Adrenal gland (tissue), 19 donors: ENCODE measurements at places on chromosomes 3 and 15.

DNA sequence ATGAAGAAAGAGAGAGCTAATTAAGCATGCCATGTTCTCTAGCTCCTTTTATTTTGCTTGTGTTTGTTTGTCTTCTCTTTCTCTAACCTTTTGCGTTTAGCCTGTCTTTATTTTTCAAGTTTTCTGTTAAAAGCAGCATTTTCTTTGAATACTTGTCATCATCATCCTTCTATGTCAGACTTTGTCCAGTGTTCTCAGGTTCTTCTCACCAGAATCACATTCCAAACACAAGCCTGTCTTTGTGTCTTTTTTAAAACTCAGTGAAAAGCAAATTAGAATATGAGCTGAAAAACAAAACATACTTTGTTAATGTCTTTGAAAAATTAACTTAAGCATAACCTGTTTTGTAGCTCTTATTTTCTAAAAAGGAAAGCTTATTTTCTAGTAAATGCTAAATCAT is 62.4 kb downstream of the LEKR1 start:
- no peak for DNase-seq
- no peaks in the 10 kb centered on the region for H3K27me3 ChIP-seq
- no peaks in the 10 kb centered on the region for H3K4me1 ChIP-seq
- no peak overlapping the region for H3K4me3 ChIP-seq
- H3K36me3 ChIP-seq, result no peaks in the 10 kb centered on the region

GRCh38 chr3:66395635-66396034 is 105.2 kb downstream of the LRIG1 start:
- H3K27ac ChIP-seq, result no peak overlapping the region
- DNase-seq, result no peak
- H3K36me3 ChIP-seq, result no peaks in the 10 kb centered on the region

GRCh38 chr15:96123028-96123400 is 207.5 kb upstream of the NR2F2 start:
- no peaks in the 10 kb centered on the region for H3K4me1 ChIP-seq
- no peaks in the 10 kb centered on the region for H3K36me3 ChIP-seq
- H3K4me3 ChIP-seq, result no peak overlapping the region
- H3K27me3 ChIP-seq, result no peaks in the 10 kb centered on the region

- H3K36me3 ChIP-seq, result no peaks in the 10 kb centered on the region
- no peak for DNase-seq
- no peaks in the 10 kb centered on the region for H3K4me1 ChIP-seq
- H3K4me3 ChIP-seq, result no peak overlapping the region
- H3K27ac ChIP-seq, result no peak overlapping the region
Observed at GRCh38 chr3:187227658-187228258, 30.5 kb downstream of the RTP1 start.

- H3K4me3 ChIP-seq, result no peak overlapping the region
- H3K4me1 ChIP-seq, result no peaks in the 10 kb centered on the region
- H3K36me3 ChIP-seq, result no peaks in the 10 kb centered on the region
Observed at GRCh38 chr3:18572809-18573208, 147.7 kb upstream of the SATB1 start.

GRCh38 chr15:66484539-66485112 is 12.9 kb downstream of the SNAPC5 start:
- DNase-seq, result no peak
- no peaks in the 10 kb centered on the region for H3K27me3 ChIP-seq
- H3K36me3 ChIP-seq, result no peaks in the 10 kb centered on the region
- no peak overlapping the region for H3K27ac ChIP-seq
- no peak overlapping the region for H3K4me3 ChIP-seq

DNA sequence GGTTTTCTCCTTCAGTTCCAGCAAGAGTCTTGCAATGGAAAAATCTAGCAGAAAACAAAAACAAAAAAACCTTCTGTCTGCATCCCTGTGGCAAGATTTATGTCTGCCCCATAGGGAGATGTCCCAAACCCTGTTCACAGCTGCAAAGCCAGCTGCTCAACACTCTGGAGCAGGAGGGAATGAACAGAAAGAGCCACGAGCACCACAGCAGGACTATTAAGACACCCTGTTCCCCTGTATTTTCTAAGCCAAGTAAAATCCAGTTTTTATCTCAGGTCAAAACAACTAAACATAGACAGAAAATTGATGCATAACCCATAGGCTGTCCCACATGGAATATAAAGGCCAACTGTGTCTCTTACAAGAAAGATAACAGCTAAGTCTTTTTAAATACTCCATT is 357.9 kb downstream of the LSAMP start:
- no peak overlapping the region for H3K27ac ChIP-seq
- H3K4me1 ChIP-seq, result no peaks in the 10 kb centered on the region
- no peaks in the 10 kb centered on the region for H3K27me3 ChIP-seq
- H3K4me3 ChIP-seq, result no peak overlapping the region

DNA sequence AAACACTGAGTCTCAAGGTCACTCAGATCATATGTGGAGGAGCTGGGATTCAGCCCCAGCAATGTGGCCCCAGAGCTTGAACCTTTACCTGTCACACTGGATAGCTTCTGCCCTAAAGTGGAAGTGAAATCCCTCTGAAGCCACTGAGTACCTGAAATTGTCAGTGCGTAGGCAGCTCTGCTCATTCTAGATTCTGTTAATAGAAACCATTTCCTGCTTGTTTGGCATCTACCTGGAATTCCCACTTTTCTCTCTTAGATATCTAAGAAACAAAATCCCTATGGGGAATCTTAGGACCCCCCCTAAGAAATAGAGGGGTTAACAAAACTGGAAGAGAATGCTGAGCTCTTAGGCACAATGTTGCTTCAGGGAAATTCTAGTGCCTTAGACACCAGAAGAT is 29.8 kb downstream of the FBXL22 start:
- peaks cover 84% of the 10 kb centered on the region for H3K36me3 ChIP-seq
- H3K27me3 ChIP-seq, result no peaks in the 10 kb centered on the region
- H3K4me3 ChIP-seq, result no peak overlapping the region
- no peaks in the 10 kb centered on the region for H3K4me1 ChIP-seq
- no peak overlapping the region for H3K27ac ChIP-seq

GRCh38 chr3:175852560-175852959 is 993.4 kb downstream of the NAALADL2 start:
- DNase-seq, result no peak
- H3K4me1 ChIP-seq, result no peaks in the 10 kb centered on the region
- H3K4me3 ChIP-seq, result no peak overlapping the region
- no peaks in the 10 kb centered on the region for H3K36me3 ChIP-seq
- no peak overlapping the region for H3K27ac ChIP-seq
- no peaks in the 10 kb centered on the region for H3K27me3 ChIP-seq

DNA sequence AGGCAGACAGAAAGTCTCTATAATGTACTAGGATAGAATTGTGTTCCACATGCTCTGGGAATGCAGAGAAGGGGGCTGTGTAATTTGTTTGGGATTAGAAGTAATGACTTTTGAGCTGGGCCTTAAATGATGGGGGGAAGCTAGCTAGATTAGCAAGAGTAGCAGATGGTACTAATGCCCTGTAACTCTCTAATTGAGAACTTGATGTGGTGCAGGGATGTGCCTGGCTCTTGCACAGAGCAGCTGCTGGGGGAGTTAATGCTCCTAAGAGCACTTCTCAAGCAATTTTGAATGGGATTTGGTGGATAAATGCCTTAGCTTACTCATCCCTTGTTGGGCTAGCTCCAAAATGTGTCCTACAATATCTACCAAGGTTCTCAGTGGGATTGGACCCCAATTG is 12.4 kb upstream of the SYN2 start:
- H3K36me3 ChIP-seq, result no peaks in the 10 kb centered on the region
- no peaks in the 10 kb centered on the region for H3K27me3 ChIP-seq
- H3K4me1 ChIP-seq, result no peaks in the 10 kb centered on the region
- H3K4me3 ChIP-seq, result no peak overlapping the region
